ENCODE measurements at places on chromosomes 7 and 10.

GRCh38 chr10:132236161-132236560, 49.4 kb downstream of the DPYSL4 start:
- no peak for DNase-seq

GRCh38 chr7:17497549-17498167, 199.2 kb downstream of the AHR start:
- no peak for DNase-seq

DNA sequence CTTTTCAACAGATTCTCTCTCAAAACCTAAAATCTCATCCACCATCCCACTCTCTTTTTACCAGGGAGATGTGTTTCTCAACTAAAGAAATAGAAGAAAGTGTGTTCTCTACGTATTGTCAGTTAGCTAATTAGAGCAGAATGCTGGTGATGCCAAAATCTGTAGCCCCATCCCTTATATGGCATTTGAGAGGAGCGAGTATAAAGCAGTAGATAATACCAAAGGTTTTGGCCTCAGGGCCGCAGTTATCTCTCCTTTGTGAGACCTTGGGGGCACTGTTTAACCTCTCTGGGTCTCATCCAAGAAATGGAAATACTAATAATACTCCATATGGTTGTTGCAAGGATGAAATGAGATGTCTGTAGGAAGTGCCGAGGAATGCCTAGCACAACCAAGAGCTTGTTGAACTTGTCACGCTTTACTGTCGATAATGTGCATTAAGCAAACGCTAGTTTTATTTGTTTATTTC, 456 bp upstream of the DLD start:
- DNase-seq = no peak

DNA sequence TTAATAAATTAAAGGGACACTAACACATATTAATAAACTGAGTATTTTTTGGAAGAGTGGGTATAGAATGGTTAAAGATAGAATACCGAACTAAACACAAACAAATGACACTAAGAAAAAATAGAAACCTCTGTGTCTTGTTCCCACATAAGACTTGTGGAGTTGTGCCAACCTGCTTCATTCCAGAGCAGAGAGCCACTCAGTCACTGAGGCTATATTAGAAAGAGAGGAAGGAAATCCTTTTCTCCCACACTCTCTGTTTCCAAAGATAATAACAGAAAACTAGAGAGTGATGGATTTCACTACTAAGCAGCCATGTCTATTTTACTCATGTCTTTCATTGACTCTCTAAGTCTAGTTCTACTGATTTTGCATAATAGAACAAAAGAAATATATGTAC, 26.0 kb downstream of the CTNNA3 start:
- DNase-seq = no peak

- DNase-seq = no peak
Observed at GRCh38 chr7:42235741-42236161, 1.3 kb downstream of the GLI3 start.

- DNase-seq = no peak
Observed at GRCh38 chr10:82918022-82918421, 1043.0 kb downstream of the NRG3 start.

DNA sequence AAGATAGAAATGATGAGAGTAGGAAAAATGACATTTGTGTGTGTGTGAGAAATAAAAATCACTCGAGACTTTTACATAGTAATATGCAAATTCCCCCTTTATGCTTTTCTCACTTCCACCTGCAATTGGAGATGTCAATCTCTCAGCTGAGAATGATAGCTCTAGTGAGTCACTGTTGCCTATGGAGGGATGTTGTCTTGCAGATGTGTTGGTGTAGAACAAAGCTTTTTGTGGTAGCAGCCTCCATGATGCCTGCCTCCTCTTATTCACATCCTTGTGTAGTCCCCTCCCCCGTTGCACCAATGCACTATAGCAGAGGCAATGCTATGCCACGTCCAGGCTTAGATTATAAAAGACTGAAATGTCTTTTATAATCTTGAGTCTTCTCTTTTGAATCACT, 33.8 kb downstream of the SPAG6 start:
- no peak for DNase-seq

GRCh38 chr10:71467161-71467560, 70.4 kb downstream of the CDH23 start:
- no peak for DNase-seq

GRCh38 chr7:20778063-20778721, 8.5 kb downstream of the SP8 start:
- DNase-seq = no peak

- no peak for DNase-seq
Observed at GRCh38 chr7:101108330-101108857, 18.5 kb upstream of the SERPINE1 start.

- no peak for DNase-seq
Observed at GRCh38 chr10:83862723-83863122, 276.6 kb upstream of the GHITM start.

DNA sequence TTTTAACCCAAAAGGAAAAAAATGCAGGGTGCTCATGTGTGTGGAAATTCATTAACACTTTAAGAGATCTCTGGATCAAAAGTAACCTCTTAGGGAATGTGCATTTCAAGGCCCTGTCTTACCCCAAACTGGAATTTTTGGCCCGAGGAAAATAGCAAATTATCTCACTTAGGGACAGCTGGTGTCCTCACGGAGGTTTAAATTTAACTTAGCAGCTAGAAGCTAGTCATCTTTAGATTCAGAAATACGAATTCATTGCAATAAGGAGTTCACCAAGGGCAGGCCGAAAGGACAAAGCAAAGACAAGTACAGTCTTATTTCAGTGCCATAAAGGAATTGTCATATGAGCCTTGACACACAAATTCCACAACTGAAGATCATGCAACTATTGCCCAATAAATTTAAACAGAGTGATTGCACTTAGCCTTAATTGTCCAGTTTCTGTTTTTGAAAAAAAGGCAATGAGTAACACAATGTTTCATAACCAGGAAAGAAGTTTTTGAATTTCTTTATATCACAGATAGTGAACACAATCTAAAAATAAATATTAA, 22.4 kb upstream of the SEMA3C start:
- DNase-seq = no peak

DNA sequence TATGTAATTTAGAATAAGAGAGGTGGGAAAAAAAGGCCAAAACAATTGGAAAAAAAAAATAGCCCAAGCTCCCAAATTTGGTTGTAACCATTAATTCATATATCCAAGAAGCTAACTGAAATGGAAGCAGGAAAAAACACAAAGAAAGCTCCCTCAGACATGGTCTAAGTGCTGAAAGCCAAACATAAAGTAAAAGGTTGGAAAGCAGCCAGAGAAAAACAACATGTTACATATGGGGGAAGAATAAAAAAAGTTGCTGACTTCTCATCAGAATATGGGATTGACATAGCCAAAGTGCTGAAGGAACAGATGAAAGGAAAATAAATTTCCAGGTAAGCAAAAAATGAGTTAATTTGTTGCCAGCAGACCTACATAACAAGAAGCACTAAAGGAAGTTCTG, 40.3 kb downstream of the PDZD8 start:
- DNase-seq = no peak

GRCh38 chr10:100245484-100246220, 16.3 kb upstream of the CHUK start:
- no peak for DNase-seq

DNA sequence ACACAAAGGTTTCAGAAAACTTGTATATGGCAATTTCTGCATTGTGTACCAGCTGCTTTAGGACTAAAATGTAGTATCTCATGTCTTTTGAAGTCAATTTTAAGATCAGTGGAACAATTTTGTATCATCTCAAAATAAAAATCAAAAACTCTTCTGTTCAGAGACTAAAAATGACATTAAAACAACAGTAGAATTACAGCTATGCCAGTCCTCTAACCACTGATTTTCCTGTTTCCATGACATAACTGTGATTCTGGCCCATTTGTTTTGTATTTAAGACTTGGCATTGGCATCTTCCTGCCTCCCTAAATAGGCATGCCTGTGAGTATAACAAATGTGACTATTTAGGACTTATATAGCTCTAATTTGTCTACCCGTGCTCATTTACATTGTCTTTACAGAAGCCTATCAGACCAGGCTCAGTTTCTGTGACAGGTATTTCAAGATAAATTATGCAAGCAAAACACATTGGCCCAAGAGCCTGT, 29.1 kb upstream of the VPS41 start:
- DNase-seq = no peak

DNA sequence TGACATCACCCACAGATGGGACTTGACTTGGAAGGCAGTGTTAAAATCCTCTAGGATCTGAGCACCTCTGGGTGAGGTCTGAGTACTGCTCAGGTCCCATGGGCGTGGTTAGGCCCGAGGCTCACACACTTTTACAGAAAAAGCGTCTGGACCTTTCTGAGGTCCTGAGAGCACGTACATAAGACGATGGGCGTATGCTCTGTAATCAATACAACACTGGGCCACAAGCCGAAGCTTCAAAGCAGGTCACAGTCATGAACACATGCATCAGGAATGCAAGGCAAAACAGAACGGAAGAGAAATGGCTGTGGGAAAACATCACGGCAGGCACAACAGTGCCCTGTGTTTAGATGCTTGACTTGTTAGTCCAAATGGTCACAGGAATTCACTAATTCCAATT, 112.2 kb downstream of the LARP4B start:
- DNase-seq = no peak

GRCh38 chr7:108291791-108292440, 161.8 kb upstream of the LAMB4 start:
- DNase-seq = no peak

GRCh38 chr7:70402069-70402468, 729.9 kb upstream of the GALNT17 start:
- DNase-seq = no peak

Measured in putamen (tissue), 1 donor.